ENCODE measurements at places on chromosomes 4 and X.

DNA sequence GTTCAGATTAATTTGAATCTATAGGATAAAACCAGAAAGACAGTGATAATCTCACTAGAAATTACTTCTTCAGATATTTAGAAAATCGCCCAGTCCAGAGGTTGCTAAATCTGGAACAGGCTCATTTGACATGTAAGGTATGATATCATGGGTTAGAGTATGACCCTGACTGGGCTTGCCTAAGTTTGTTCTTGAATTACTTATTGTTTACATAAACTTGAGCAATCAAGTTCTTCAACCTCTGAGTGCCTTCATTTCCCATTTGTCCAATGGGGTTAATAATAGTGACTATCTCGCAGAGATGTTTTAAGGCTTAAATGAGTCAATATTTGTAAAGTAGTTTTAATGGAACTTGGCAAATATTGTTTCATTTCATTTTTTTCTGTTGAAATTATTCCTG lies 1947.6 kb upstream of the IGFBP7 start:
- no peak for DNase-seq

GRCh38 chr4:101345271-101345595 lies 2.1 kb downstream of the PPP3CA start:
- DNase-seq, result peak; percentile 13

GRCh38 chr4:159837071-159837470 lies 734.2 kb downstream of the RAPGEF2 start:
- no peak for DNase-seq

DNA sequence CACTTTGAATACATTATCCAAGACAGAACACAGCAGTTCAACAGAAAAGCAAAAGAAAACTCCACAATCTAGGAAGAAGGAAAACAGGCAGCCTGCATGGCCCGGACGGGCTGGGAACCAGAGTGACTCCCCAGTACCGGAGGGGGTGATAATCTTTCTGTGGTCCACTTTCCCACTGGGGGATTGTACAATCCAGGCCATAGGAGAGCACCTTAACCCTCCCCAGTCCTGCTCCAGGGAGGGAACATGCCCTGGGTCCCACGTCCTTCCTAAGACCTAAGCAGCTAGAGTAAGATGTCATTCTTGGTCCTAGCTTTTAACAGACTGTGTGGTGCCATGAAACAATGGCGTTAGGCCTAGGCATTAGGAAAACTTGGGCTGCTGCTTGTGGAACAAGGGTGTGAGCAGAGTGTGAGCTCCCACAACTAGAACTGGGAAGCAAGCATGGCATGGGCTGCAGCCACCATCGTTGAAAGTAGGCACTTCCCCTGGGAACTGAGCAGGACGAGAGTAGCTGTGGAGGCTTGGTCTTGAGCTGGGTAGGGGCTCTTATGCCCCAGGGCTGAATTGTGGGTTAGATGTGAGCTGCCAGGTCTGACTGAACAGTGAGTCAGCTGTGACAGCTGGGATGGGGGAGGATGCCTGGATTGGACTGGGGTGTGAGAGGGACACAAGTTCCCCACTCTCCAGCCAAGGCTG lies 42.4 kb downstream of the NAT8L start:
- DNase-seq, result no peak

DNA sequence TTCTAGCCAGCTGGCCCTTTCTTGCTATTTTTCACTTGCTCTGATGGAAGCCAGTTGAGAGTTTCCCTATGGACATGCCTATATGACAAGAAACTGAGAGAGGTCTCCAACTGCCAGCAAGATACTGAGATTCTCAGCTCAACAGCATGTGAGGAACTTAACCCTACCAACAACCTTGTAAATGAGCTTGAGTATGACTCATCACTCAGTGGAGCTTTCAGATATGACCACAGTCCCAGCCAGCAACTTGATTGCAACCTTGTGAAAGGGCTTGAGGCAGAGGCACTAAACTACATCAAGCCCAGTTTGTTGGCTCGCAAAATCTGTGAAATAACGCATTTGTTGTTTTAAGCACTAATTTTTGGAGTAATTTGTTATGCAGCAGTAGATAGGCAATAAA lies 175.8 kb downstream of the COMMD8 start:
- DNase-seq, result no peak

GRCh38 chrX:45077748-45078424 lies 122.8 kb downstream of the DIPK2B start:
- no peak for DNase-seq

- no peak for DNase-seq
Measured at GRCh38 chrX:152810403-152810802, 20.2 kb downstream of the CETN2 start.

- DNase-seq, result no peak
Measured at GRCh38 chr4:89308161-89308500, 531 bp upstream of the GPRIN3 start.

GRCh38 chrX:141733371-141733770 lies 34.8 kb upstream of the SPANXD start:
- no peak for DNase-seq

GRCh38 chr4:26050671-26051070 lies 136.7 kb downstream of the SMIM20 start:
- no peak for DNase-seq

DNA sequence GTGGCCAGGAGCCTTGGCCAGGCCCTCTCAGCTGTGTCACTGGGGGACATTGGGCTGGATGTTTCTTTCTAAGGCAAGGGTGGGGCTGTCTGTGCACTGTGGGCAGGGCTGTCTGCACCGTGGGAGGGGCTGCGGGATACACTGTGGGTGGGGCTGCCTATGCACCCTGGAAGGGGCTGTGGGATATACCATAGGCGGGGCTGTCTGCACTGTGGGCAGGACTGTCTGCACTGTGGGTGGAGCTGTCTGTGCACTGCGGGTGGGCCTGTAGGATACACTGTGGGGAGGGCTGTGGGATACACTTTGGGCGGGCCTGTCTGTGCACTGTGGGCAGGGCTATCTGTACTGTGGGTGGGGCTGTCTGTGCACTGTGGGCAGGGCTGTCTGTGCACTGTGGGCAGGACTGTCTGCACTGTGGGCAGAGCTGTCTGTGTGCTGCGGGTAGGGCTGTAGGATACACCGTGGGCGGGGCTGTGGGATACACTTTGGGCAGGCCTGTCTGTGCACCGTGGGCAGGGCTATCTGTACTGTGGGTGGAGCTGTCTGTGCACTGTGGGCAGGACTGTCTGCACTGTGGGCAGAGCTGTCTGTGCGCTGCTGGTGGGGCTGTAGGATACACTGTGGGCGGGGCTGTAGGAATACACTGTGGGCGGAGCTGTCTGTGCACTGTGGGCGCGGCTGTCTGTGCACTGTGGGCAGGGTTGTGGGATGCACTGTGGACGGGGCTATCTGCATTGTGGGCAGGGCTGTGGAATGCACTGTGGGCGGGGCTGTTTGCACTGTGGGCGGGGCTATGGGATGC lies 31.1 kb downstream of the ACOX3 start:
- DNase-seq, result peak; percentile 29

DNA sequence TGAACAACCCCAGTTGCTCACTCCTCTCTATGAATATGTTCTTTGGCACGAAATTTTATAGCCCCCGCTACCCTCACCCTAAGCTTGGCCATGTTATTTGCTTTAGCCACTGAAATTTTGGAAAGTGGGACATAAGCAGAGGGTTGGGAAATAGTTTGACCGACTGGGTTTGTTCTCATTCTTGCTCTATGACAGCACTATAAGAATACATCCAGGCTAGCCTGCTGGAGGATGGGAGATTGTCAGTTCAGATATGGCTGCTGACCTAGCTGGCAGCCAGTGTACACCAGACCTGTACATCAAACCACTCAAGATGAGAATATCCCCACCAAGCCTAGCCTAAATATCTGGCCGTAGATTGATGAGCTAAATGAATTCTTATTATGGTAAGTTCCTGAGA lies 298.1 kb downstream of the PDGFC start:
- DNase-seq, result no peak

GRCh38 chrX:141668371-141668770 lies 30.2 kb downstream of the SPANXD start:
- DNase-seq, result no peak

DNA sequence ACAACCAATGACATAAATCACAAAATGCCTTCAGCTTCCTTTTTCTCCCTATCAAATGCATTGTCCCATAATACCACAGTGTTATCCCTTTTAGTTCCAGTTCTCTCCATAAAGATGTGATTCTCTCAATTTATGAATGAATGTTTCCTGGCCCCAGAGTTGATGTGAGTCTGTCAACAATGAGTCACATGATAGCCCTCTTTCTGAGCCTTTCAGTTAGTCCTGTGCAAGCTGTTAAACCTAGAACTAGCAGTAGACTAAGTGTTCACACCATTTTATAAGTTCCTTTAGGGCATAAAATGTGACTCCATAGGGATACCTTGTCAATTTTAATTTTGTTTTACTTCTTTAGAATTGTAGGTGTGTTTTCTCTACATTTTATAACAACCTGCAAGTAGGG lies 129.5 kb downstream of the PABPC4L start:
- DNase-seq, result no peak

DNA sequence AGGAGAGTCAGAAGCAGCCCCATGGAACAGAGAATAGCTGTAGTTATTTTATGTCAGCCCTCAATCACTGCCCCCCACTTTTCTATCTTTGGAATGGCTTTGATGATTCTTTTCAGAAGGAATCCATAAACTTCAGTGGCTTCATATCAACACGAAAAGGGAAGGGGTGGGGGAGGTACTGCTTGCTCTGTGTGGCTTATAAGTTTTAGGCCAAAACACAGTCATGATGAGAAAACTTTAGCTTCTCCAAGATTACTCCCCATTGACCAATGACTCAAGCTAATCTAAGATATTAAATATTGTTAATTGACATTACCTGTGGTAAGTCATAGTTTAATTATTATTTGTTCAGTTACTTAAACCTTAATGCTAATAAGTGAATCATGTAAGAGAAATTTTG lies 669.6 kb upstream of the FAM241A start:
- DNase-seq, result no peak

- no peak for DNase-seq
Measured at GRCh38 chrX:18542131-18542530, 116.7 kb downstream of the CDKL5 start.
